T follicular helper cell (primary cell): ENCODE measurements at places on chromosomes 16 and 17.

- no peak for DNase-seq
Measured at GRCh38 chr17:66353937-66354401, 51.6 kb downstream of the PRKCA start.

DNA sequence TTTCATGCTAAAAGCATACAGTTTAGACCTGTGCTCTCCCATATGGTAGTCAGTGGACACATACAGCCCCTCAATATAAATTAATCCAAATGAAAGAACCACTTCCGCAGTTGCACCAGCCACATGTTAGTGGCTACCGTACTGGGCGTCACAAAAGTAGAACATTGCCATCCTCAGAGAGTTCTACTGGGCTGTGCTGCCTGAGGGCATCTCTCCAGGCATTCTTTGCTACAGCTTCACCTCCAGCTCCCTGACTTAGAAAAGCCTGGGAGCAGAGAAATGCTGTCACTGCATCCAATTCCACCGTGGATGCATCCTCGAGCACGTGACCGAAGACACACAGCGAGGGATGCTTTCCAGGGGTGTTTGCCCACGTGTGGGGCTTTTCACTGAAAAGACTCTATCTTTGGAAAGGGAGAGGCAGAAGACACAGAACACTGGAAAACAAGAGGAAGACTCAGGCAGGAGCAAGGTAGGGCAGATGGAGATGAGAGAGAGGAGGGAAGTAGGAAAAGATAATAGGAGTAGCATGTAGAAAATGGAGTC, 86.4 kb downstream of the GAS7 start:
- DNase-seq = no peak

DNA sequence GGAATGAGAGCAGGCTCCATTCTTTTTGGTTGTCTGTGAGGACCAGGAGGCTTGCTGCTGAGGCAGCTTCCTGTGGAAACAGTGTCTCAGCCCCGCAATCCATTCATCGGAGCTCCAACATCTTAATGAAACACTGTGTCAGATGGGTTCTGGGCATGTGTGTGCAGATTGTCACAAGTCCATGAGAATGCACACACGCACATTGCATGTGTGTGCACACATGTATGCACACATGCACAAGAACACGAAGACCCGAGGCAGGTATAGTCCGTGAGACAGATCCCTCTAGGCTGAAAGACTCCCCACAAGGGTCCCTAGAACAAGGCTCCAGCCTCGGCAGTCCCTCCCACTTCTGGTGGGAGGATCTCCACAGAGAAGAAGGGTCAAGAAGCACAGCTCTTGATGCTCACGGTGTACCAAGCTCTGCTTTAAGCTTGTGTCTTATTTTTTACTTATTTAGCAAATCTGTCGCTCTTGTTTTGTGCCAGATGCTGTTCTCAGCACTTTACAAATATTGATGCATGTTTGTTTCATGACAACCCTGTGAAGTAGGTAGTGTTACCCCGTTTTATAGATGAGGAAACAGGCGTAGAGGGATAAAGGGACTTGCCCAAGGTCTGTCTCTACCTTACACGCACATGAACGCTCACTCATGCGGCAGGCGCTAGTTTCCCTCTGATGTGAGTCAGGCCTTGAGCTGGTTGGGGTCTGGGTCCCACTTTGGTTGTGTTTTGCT, 213.1 kb downstream of the SEC14L1 start:
- no peak for DNase-seq

- DNase-seq = no peak
Measured at GRCh38 chr17:79950306-79950705, 85.4 kb downstream of the TBC1D16 start.

- no peak for DNase-seq
Measured at GRCh38 chr16:893360-893759, 77.4 kb downstream of the LMF1 start.

- no peak for DNase-seq
Measured at GRCh38 chr16:68070806-68071517, 14.2 kb upstream of the NFATC3 start.

DNA sequence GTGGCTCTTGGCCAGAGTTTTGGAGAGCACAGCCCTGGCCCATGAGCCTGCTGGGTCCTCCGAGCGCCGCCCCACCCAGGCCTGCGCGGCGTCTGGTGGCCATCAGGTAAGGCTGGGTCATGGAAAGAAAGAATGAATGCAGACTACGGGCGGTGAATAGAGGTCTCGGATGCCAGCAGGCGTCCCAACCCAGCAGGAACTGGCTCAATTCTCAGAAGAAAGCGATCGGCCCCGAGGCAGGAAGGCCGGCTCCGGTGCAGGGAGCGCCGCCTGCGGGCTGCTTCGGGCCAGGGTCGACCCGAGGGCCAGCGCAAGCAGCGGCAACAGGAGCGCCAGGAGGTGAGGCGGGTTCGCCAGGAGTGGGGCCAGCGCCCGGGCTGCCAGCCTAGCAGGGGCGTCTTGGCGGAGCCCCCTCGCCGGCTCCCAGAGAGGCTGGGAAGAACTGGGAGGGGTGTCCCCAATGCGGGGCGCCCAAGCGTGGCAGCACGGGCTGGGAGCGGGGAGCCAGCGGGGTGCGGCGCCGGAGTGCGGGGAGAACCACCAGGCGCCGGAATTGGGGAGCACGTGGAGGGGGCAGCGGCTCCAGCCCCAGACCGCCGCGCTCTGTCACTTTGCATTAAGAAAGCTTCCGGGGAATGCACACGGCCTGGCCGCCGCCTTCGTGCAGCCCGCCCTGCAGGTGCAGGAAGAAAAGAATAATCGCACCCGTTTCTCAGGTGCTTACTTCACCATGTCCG, 7.1 kb upstream of the TMC5 start:
- no peak for DNase-seq

DNA sequence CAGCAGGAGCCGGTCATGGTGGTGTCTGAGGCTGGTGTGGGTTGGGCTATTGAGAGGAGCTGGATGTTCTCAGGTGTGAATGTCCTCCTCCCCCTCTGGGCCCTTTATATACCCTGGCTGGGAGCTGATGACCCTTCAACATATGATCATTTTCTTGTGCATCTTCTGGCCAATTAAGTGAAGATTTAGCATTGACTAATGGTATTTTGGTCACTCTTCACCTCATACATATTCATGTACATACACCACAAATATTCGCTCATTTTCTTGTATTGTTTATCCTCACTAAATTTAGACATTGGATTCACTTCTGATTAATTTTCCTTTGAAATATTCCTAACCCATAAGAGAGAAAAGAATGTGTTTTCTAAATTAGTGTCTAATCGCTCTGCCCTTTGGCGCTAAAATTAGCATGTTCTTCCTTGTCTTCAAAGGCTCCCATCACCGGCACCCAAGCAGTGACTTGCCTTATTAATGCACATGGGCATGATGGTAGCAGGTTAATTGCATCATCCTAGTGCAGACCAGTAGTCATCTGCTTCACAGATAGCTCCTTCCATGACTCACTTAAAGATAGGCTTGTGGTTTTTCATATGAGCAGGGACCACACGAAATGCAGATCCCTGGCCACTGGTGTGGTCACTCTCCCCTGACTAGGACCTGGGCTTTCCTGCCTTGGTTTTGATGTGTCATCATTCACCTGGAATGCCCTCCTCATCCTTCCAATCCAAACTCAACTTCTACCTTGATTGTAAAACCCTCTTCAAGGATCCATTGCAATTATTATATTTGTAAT, at the start of gene KRTAP2-4:
Gene KRTAP2-4 (minus strand): TSS at position 51 of the 796 bp plus-strand sequence. CDS start 34 bp downstream, at position 17.
- DNase-seq = no peak

- no peak for DNase-seq
Measured at GRCh38 chr17:3914312-3914670, 2.0 kb downstream of the P2RX1 start.

GRCh38 chr17:2704890-2705248, 6.7 kb downstream of the CLUH start:
- DNase-seq = no peak

- DNase-seq = no peak
Measured at GRCh38 chr17:45096141-45096540, 35.0 kb downstream of the NMT1 start.

DNA sequence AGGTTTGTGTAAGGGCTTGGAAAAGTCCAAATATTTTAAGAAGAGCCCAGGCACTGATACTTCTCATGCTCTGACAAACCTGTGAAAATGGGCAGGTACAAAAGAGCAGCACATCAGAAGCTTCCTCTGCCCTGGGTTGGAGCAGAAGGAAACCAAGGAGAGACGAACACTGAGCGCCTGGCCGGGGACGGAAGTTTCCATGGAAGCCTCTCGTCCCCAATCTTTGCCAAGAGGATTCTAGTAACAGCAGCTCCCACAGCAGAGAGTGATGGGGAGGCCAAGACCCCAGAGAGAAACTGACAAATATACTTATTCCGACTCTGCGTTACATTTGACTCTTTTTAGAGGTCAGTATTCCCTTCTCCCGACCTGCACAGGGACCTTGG, 268.5 kb downstream of the C16orf95 start:
- DNase-seq = no peak

- DNase-seq = no peak
Measured at GRCh38 chr16:73713251-73713650, 583.4 kb upstream of the PSMD7 start.

DNA sequence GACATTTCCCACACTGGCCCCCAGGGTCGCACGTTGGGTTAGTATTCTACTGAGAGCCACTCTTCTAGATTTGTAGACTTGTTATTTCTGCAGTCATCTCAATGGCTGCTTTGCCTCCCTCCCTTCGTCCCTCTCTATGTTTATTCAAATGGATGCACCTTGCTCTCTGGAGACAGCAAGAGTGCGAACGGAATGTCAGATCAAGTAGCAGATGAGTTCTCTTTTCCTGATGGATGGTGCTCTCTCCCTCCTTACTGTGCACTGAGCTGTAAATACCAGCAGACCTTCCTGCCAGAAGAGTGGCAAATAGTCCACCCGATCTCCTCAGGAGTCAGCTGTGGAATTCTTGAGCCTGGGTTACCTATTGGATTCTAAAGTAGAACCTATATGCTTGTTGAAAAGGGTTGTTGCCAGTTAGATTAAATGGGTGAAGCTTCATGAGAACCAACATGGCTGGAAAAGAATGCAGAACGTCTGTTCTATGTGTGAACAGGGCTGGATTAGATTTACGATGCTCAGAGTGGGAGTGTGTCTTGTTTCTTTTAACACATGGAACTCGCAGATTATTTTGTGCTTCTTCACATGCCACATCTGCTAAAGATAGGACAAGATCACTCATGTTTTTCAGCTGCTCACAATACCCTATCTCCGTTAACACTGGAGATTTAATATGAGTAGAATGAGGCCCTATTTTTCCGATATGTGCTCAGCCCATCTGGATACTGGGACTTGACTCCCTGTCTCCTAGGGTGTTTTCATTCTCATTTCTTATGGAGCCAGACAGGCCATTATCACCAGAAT, 6.1 kb downstream of the GNAO1 start:
- no peak for DNase-seq

DNA sequence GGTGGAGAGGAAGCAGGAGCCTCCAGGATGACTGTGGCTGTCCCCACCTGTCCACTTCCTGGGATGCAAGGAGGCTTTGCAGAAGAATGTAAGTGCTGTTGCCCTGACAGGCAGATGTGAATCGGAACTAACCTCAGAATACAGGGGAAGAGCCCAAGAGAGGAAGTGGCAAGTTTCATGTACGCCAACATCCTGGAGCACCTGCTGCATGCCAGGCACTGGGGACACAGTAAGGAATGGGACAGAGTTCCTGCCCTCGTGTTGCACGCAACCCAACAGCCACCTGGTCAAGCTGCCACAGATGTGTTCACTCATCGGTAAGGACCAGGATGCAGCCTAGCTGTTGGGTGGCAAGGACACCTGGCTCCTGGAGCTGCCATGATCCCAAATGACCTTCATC, 98.6 kb upstream of the RPL38 start:
- no peak for DNase-seq

- no peak for DNase-seq
Measured at GRCh38 chr17:72764632-72765041, 327.9 kb downstream of the SLC39A11 start.

- DNase-seq = no peak
Measured at GRCh38 chr17:58527949-58528348, 13.5 kb upstream of the MTMR4 start.

GRCh38 chr16:74872302-74872701, 97.7 kb upstream of the FA2H start:
- DNase-seq = no peak

DNA sequence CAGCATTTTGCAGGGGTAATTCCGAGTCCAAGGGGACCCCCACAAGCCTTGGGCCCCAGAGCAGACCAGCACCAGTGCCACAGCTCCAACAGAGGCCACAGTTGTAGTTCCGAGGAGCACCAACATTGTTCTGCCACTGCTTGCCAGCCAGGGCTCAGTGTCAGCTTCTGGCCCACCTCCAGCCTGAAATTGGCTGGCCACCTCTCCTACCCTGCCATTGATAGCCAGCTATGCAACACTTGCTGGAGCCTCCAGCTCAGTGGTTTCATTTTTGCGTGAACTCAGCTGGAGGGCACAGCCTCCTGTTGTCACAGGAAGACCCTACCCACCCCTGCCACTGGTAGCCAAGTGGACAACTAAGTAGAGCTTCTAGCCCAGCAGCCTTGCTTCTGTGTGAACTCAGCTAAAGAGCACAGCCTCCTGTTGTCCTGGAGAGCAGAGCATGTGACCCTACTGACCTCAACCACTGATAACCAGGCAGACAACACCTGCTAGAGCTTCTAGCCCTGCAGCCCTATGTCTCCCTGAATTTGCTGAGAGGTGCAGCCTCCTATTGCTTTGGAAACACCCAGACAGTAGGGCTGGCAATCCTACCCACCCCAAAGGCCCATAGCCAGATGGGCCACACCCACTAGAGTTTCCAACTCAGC, 24.9 kb downstream of the HYDIN start:
- no peak for DNase-seq

DNA sequence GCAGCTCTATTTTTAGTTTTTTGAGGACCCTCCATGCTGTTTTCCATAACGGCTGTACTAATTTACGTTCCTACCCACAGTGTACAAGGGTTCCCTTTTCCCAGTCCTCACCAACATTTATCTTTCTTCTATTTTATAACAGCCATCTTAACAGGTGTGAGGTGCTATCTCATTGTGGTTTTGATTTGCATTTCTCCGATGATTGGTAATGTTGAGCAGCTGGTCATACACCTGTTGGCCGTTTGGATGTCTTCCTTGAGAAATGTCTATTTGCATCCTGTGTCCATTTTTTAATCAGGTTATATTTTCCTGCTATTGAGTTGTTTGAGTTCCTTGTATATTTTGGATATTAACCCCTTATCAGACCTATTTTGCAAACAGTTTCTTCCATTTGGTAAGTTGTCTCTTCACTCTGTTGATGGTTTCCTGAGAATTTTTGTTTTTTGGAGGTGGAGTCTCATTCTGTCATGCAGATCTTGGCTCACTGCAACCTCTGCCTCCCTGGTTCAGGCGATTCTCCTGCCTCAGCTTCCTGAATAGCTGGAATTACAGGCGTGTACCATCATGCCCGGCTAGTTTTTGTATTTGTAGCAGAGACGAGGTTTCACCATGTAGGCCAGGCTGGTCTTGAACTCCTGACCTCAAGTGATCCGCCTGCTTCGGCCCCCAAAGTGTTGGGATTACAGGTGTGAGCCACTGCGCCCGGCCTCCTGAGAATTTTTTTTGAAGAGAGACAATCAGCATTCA, 279.6 kb downstream of the SNX29 start:
- DNase-seq = no peak

- DNase-seq = no peak
Measured at GRCh38 chr16:56874800-56875199, 9.8 kb downstream of the SLC12A3 start.
